ENCODE measurements at places on chromosomes 3 and 15. TPM values are rescaled to one million over a fixed set of nuclear protein-coding genes. Genes with fewer than 3 reads are reported as not detected.

GRCh38 chr15:52113708-52114107, 1.1 kb upstream of the BCL2L10 start:
- no peak for DNase-seq

- no peak for DNase-seq
These were observed 127.4 kb downstream of the ST8SIA2 start for GRCh38 chr15:92520914-92521623.

DNA sequence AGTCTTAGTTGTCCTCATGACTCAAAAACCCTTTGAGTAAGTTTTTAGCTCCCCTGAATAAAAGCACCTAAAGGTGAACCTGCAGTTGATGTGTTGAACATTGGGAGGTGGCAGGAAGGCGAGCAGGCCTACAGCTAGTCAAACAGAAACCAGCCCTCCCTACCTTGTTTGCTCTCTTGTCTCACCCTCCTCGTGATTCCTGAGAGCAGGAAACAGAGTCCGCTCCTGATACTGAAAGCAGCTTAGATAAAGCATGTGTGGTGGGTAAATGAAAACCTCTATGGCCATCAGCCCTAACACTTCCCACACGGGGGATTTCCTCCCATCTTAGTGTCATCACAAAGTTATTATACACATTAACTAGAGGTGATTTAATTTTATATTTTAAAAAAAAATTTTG, 21.8 kb upstream of the CLDN18 start:
- DNase-seq, result no peak

- DNase-seq, result no peak
These were observed 30.3 kb downstream of the IP6K1 start for GRCh38 chr3:49756036-49756435.

DNA sequence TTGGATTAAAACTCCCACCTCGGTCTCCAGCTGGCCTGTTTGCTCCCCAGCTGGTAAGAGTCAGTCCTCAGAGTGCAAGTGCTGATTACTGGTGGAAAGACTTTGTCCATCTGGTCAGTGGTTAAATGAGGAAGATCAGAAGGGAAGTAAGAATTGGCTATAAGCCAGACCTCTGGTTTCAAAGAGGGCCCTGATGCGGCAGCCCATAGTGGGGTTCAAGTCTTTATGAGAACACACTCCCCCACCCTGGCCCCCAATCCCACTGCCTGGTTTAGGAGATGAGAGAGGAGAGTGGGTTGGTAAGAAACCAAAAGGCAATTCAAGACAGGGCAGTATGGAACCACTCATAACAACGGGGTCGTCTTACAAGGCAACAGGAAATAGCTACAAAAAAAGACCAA, 65.0 kb downstream of the FRMD4B start:
- no peak for DNase-seq

Gene GOLGA6A
- not detected for total RNA-seq

Gene SLC24A5
- not detected for total RNA-seq

Gene LTK
- total RNA-seq, result 0.16 TPM

Gene HTR3E
- total RNA-seq, result not detected

Measured in neural crest cell (in vitro differentiated cells).